ENCODE measurements at places on chromosomes 3 and 15.

GRCh38 chr15:48040166-48040817, 80.5 kb upstream of the SLC24A5 start:
- DNase-seq: no peak

GRCh38 chr3:31695280-31696008, 162.7 kb downstream of the STT3B start:
- no peak for DNase-seq

DNA sequence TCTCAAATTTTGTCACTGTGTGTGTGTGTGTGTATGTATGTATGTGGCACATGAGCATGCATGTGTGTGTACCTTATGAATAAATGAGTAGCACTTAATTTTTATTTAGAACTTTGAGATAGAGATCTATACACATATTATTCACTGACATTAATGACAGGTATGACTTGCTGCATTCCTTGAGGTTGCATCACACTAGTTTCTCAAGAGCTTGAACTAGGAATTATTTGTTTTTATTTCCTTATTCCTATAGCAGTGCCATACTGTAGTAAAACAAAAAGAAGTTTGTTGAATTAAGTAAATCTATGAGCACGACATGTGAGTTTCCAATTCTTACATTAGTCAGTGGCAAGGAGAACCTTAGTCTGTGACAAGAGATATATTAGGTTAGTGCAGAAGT, 943.9 kb downstream of the ROBO1 start:
- no peak for DNase-seq

GRCh38 chr15:80478075-80478474, 73.9 kb downstream of the ARNT2 start:
- DNase-seq: no peak

- DNase-seq: no peak
Observed at GRCh38 chr15:94586099-94586498, 354.7 kb downstream of the MCTP2 start.
